ENCODE measurements at places on chromosomes 6 and 20. TPM values are rescaled to one million over a fixed set of nuclear protein-coding genes. Genes with fewer than 3 reads are reported as not detected.

The RGS17 gene
- 7.3 TPM for polyA plus RNA-seq

The RIPOR3 gene
- polyA plus RNA-seq = 2.0 TPM

The SOX18 gene
- not detected for polyA plus RNA-seq

The TSBP1 gene
- polyA plus RNA-seq = not detected

The COL9A3 gene
- 0.59 TPM for polyA plus RNA-seq

The MYH7B gene
- polyA plus RNA-seq = 0.03 TPM

The CRISP2 gene
- not detected for polyA plus RNA-seq

The DUSP15 gene
- polyA plus RNA-seq = not detected

The SOX4 gene
- polyA plus RNA-seq = 6.5 TPM

The XKR7 gene
- not detected for polyA plus RNA-seq

The SIRPG gene
- polyA plus RNA-seq = not detected

The RBM24 gene
- 2.5 TPM for polyA plus RNA-seq

The MLN gene
- not detected for polyA plus RNA-seq

The CGA gene
- 0.18 TPM for polyA plus RNA-seq

The ADGB gene
- not detected for polyA plus RNA-seq

The FAM83B gene
- polyA plus RNA-seq = not detected

The FAM83C gene
- polyA plus RNA-seq = not detected

The SERINC3 gene
- 238 TPM for polyA plus RNA-seq

The PRND gene
- polyA plus RNA-seq = not detected

The PRKN gene
- polyA plus RNA-seq = 0.70 TPM

The SLC22A16 gene
- not detected for polyA plus RNA-seq

The SLC35F1 gene
- 0.41 TPM for polyA plus RNA-seq

The ZNF165 gene
- polyA plus RNA-seq = 0.23 TPM

The TFAP2D gene
- polyA plus RNA-seq = not detected

The ANGPT4 gene
- not detected for polyA plus RNA-seq

The TRAPPC3L gene
- 0.05 TPM for polyA plus RNA-seq

The FOXF2 gene
- 42.5 TPM for polyA plus RNA-seq

The NNAT gene
- 0.74 TPM for polyA plus RNA-seq

The THEMIS gene
- polyA plus RNA-seq = not detected

The GRM1 gene
- 0.03 TPM for polyA plus RNA-seq

The HLA-DOA gene
- polyA plus RNA-seq = not detected

The GSTA3 gene
- not detected for polyA plus RNA-seq

The OR2B6 gene
- polyA plus RNA-seq = not detected

The HAO1 gene
- polyA plus RNA-seq = not detected

The IMPG1 gene
- 0.17 TPM for polyA plus RNA-seq

The PDE7B gene
- 7.9 TPM for polyA plus RNA-seq

The TBXT gene
- not detected for polyA plus RNA-seq

The C20orf173 gene
- not detected for polyA plus RNA-seq

The TRAM2 gene
- 155 TPM for polyA plus RNA-seq

The MARCKS gene
- polyA plus RNA-seq = 115 TPM

The STAU1 gene
- polyA plus RNA-seq = 77.2 TPM

Measured in fibroblast of lung (primary cell).